ENCODE measurements at places on chromosomes 7 and 10.

DNA sequence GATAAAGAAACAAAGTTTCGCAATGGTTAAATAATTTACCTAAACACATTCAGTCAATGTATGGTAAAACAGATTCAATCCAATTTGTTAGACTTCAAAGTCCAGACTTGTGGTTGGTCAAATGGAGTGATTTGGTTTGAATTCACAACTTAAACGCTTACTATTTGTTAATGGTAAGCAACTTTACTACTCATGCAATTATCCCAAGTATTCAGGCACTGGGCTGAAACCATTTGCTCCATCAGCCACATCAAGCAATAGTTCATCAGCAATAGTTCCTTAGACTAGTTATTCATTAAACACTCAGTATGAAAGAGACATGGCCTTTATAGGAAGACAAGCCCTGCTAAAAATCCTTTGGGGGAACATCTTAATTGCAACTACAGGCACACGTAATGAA lies 253.0 kb downstream of the AGMO start:
- DNase-seq = no peak

- DNase-seq = no peak
Observed at GRCh38 chr10:132735341-132735775, 50.6 kb downstream of the NKX6-2 start.

GRCh38 chr7:45088821-45089340 lies at the start of gene NACAD:
NACAD (minus strand) TSS chr7:45088969; CDS start chr7:45088894, 75 bp downstream.
- peak; percentile 18 for DNase-seq

DNA sequence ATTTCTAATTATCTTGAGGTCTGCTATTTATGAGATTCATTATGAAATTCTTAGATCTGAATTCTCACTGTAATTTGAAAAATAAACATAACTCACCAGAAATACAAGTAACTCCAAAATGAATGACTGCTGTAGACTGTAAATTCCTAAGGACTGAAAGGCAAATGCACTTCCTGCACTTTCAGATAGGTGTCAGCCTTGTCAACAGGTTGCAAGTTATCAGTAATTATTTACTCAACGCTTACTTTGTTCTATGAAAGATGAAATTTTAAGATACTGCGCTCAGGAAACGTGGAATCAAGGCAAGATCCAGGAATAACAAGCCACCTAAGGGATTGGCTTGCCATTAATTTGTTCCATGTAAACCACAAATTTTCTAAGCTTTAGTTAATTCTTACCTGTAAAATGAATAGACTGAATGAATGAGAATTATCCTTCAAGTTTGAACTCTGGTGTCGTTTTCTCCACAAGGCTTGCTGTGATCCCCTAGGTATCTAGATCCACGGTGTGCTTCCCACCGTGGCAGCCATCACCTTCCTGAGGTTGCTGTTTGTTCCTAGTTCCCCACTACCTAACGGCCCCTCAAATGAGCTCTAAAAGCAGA lies 12.6 kb downstream of the DHX32 start:
- peak; percentile 65 for DNase-seq

DNA sequence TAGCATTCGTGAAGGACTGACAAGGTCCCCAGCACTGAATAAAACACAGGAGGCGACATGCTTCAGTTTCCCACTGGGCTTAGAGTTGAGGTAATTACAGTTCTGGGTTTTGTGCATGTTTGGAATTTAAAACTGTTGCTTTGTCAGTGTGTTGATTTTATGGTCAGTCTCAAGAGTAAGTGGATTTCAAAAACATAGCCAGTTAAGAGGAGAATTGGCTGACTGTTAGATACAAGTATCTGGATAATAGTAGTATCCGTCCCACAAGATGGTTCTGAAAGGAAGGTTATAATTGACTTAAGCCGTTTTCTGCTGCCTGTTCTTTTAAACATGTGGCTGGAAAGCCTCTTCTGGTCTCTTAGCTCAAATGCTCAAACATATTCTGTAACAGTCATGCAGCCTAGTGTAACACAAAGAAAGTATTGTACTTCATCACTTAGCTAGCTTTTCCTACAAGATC lies 170.9 kb downstream of the POLR1F start:
- DNase-seq = no peak

GRCh38 chr7:114924038-114924712 lies 2.3 kb downstream of the MDFIC start:
- no peak for DNase-seq

DNA sequence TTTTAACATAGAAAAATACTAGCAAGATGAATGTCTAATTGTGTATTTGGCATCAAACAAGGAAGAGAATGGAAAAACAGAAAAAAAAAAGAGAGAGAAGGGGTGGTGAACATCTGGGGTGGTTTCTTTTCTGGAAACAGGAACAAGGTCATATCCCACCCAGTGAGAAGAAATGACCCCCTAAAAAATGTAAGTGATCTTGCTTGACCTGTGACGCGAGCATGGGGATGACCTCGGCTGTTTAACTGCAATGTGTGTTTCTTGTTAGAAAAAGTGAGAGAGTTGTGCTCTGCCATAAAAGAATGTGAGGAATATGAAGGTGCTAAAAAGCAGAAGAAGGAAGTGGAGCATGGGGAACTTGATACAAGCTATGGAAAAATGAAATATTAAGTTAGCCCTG lies 258.5 kb downstream of the AGMO start:
- no peak for DNase-seq

GRCh38 chr10:7788639-7789286 lies 786 bp downstream of the ATP5F1C start:
- DNase-seq = peak; percentile 26

DNA sequence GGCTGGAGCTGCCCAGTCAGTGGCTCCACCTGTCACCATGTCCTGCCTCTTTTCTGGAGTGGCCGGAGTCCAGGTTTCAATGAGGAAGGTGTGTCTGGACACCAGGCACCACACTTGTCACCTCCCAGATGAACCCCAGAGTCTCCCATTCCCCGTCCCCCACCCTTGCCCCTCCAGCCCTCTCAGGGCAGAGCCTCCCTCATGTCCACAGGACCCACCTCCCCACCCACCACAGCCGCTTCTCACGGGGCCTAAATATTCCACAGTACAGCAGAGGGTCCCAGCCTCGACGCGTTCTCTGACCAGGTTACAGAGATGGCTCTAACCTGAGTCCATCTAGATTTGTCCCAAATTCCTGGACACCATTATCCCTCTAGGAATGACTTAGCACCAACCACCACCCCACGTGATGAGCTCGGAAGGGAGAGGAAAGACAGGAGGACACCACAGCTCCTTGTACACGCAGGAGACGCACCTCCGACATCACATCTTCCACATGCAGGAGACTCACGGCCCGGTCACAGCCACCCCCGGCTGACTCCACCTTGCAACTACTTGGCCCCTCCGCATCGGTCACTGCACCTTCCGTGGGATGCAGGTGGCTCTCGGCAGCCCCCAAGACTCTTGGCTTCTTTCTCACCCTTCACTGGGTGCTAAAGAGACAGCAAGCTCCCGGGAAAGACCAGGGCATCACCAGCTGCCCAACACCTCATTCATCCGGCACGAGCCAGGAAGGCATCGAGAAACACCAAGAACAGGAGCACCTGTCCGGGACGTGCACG lies 560.2 kb downstream of the DNAJB6 start:
- no peak for DNase-seq

DNA sequence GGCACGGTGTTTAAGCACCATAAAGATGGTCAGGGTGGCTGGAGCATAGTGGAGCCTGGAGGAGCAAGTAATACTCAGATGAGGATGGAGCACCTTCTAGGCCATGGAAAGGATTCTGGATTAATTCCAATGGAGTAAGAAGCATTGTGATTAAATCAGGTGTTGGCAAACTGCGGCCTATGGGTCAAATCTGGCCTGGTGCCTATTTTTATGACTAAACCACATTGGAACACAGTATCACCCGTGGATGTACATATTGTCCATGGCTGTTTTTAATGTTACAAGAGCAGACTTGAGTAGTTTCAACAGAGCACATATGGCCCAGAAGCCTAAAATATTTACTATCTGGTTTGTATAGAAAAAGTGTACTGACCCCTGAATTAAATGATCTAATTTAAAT lies 49.9 kb upstream of the TMEM248 start:
- DNase-seq = no peak

DNA sequence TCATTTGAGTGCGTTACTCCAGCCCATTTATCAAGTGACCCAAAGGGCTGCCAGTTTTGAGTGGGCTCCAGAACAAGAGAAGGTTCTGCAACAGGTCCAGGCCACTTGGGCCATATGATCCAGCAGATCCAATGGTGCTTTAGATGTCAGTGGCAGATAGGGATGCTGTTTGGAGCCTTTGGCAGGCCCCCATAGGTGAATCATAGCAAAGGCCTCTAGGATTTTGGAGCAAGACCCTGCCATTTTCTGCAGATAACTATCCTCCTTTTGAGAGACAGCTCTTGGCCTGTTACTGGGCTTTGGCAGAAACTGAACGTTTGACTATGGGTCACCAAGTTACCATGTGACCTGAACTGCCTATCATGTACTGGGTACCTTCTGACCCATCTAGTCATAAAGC lies 358.8 kb upstream of the SEMA3C start:
- no peak for DNase-seq

DNA sequence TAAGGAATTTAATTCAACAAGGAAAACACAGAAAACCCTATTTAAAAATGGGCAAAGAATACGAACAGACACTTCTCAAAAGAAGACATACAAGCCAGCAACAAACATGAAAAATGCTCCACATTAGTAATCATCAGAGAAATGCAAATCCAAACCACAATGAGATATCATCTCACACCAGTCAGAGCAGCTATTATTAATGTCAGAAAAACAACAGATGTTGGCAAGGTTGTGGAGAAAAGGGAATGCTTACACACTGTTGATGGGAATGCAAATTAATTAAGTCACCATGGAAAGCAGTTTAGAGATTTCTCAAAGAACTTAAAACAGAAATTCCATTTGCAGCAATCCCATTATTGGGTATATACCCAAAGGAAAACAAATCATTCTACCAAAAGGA lies 55.2 kb downstream of the GCC1 start:
- DNase-seq = no peak

DNA sequence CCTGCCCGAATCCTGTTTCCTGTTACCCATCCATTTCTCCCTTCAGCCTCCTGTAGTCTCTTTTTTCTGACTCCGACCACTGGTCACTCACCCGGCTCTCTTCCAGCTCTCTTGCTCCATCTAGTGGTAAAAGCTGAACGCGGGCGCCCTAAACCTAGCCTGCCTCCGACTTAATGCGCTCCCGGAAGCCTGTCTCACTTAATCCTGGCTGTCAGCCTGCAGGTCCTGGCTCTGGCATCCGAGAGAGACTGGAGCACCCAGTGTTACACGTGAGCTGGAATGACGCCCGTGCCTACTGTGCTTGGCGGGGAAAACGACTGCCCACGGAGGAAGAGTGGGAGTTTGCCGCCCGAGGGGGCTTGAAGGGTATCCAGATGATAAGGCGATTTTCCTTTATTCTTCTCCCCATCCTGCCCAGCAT lies 10.3 kb downstream of the SUMF2 start:
- DNase-seq = peak; percentile 72

DNA sequence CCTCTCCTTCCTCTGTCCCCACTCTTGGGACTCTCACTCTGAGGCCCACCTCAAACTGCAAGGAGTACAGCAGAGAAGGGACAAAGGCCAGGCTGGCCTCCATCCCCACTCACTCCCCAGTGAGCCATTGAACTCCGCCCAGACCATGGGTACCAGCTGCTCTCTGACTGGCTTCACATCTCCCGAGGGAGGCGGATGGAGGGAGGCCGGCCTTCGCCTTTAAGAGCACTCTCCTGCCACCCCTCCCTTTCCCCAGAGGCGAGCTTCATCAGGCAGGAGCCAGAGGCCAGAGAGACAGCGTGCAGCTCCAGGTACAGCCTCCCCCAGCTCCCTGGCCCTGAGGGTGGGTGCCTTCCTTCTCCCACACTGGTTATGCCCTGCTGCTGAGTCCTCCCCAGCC lies 1.8 kb upstream of the LDB3 start:
- no peak for DNase-seq

- peak; percentile 54 for DNase-seq
Observed at GRCh38 chr10:13349463-13350274, 1.6 kb upstream of the SEPHS1 start.

GRCh38 chr10:62231805-62232204 lies 36.8 kb downstream of the RTKN2 start:
- no peak for DNase-seq

DNA sequence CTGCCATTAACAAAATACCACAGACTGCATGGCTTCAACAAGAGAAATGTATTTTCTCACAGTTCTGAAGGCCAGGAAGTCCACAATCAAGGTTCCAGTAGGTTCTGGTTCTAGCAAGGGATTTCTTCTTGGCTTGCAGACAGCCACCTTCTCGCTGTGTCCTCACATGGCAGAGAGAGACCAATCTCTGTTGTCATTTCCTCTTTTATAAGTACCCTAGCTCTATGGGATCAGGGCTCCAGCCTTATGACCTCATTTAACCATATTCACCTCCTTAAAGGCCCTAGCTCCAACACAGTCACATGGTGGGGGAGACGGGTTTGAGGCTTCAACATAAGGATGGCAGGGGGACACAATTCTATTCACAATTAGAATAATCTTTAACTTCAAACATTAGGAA lies 23.6 kb downstream of the ABI1 start:
- no peak for DNase-seq

DNA sequence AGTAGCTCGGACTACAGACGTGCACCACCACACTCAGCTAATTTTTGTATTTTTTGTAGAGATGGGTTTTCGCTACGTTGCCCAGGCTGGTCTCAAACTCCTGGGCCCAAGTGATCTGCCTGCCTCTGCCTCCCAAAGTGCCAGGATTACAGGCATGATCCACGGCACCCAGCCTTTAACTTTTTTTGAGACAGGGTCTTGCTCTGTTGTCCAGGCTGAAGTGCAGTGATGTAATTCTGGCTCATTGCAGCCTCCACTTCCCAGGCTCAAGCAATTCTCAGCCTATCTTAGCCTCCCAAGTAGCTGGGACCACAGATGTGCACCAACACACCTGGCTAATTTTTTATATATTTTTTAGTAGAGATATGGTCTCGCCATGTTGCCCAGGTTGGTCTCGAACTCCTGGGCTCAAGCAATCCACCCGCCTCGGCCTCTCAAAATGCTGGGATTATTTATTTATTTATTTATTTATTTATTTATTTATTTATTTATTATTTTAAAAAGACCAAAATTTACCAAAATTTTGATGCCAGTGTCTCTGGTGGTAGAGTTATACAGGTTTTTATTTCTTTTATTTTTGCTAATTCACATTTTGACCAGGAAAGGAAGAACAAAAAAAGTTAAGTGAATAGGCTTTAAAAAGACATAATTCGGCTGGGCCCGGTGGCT lies 25.0 kb upstream of the ATP6V0A4 start:
- no peak for DNase-seq

DNA sequence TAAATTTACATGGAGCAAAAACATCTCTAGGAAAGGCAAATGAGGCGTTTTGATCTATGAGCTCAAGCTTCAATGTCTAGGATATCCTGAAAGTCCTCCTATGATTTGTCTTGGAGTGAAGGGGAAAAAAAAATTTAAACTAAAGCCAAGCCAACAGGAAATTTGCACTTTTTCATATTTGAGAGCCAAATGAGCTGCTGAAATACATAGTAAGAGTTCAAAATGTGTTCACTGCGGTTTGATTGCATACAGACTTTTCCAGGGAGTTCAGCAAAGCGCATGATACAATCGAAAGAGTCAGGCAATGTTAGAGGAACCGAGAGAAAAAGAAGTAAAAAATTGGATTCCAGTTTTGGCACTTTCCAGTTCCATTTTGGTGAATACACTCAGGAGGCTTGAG lies 633.4 kb upstream of the MGMT start:
- DNase-seq = no peak

- no peak for DNase-seq
Observed at GRCh38 chr10:24313283-24313682, 104.3 kb downstream of the KIAA1217 start.

- no peak for DNase-seq
Observed at GRCh38 chr7:132584796-132585494, 8.7 kb upstream of the PLXNA4 start.
